ENCODE measurements at places on chromosomes 12 and 14.
A peak's percentile ranks its signal among the peaks of the same experiment; 100 is the strongest.

DNA sequence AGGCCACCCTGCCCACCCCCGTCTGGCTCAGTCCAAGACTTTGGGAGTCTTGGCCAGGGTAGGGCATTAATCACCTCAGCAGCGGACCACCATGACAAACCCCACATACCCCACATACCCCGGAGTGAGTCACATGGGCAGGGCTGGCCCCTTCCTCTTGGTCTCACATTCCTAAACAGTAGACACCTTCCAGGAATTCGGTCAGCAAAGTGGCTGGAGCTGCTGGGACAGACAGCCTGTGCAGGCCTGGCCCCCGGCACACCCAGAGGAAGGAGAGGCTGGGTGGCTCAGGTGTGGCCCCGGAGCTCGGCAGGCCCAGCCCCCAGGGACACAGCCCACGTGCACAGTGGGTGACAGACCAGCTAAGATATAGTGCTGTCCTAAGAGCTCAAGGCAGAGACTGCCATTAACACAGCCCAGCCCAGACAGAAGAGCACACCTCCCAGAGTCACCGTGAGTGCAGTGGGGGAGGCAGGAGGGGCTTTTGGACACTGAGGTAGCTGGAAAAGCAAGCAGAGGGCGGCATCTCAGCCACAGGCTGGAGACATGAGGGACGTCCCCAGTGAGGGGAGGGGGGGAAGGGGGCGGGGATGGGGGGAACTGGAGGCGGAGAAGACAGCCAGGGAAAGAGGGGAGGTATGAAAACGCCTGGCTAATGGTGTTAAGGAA, 24.0 kb downstream of the CCDC85C start:
- DNase-seq: no peak

DNA sequence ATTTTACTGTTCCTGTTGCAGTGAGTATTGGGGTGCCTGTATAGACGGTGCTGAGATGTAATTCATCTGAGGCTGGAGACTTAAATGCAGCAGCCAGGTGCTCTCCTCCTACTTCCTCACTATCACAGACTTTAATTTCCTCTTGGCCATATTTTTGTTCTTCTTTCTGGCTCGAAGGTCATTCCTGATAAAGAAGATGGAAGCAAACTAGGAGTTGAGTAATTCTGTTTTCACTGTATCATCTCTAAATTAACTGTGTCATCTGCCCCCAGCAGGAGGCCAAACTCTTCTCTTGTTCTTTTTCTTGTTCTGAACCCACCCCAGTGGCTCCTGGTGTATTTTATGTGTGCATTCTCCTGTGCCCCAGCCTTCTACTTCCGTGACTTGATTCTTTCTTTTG, 141.7 kb upstream of the ARHGAP5 start:
- no peak for DNase-seq

GRCh38 chr12:71935594-71935993, 3.1 kb upstream of the TPH2 start:
- DNase-seq: no peak

DNA sequence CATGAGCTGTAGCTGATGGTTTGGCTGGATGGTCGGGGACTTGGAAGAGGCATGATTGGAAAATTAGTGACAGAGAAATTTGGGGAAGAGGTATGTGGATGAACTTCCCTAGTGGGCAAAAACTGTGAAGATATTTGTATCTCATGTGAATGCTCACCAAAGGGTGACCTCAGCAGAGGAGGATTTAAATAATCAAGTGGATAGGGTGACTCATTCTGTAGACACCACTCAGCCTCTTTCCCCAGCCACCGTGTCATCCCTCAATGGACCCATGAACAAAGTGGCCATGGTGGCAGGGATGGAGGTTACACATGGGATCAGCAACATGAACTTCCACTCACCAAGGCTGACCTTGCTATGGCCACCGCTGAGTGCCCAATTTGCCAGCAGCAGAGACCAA, 60.8 kb upstream of the KRAS start:
- no peak for DNase-seq

DNA sequence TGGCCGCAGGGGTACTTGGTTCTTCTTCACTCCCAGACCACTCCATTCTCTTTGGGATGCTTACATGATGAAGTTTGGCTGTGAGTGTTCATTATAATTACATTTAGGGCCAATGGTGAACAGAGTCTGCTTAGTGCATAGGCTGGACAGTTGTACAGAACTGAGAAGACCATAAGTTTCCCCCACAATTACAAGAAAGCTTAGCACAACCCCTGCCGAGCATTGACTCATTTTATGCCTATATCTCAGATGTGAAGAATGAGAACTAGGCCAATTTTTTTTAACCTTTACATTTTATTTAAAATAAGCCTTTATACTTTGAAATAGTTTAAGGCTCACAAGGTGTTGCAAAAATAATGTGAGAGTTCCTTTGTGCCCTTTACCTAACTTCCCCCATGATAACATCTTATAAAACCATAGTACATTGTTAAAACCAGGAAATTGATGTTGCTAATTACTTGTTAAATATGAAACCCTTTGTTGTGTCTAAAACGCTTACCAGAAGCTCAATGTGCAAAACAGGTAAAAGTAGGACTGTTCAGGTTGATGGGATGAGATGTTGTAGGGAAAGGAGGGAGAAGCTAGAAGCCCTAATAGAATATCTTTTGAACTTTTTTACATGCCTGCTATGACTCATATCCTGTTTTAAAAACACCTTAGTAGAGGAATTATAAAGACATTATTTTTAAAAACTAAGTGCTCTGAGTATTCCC, 47.2 kb downstream of the ALDH1L2 start:
- no peak for DNase-seq

GRCh38 chr12:32115404-32116104, 8.9 kb downstream of the BICD1 start:
- peak; percentile 37 for DNase-seq

DNA sequence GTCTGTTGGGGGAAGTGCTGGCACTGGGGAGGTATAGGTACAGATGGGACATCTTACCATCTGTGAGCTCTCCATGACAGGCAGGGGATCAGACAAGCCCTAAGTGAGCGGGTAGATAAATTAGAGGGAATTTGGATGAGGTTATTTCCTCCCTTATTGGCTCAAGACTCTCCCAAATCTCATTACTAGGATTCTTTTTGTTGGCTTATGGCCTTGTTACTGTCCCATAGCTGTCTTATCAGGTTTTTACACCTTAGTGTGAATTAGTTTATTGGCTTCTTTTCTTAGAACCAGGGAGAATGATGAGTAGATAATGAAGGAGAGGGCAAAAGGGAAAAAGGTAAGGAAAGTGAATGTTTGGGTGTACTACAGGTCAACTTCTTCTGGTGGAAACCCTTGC, 191.1 kb upstream of the PRICKLE1 start:
- no peak for DNase-seq

DNA sequence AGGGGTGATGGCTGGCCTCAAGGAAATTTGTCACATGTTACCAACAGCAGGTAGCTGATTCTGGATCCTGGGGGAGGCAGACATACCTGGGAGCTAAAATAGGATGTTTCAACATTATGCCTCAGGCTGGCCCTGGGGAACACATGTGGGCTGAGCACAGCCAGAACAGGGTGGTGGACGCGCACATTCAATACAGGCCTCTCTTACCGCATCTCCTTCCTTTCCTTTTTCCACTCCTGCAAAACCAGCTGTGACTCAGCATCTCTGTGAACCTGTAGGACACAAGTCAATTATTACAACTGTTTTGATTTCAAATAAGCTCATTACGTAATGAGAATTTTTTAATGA, 61.0 kb downstream of the NT5DC3 start:
- no peak for DNase-seq

DNA sequence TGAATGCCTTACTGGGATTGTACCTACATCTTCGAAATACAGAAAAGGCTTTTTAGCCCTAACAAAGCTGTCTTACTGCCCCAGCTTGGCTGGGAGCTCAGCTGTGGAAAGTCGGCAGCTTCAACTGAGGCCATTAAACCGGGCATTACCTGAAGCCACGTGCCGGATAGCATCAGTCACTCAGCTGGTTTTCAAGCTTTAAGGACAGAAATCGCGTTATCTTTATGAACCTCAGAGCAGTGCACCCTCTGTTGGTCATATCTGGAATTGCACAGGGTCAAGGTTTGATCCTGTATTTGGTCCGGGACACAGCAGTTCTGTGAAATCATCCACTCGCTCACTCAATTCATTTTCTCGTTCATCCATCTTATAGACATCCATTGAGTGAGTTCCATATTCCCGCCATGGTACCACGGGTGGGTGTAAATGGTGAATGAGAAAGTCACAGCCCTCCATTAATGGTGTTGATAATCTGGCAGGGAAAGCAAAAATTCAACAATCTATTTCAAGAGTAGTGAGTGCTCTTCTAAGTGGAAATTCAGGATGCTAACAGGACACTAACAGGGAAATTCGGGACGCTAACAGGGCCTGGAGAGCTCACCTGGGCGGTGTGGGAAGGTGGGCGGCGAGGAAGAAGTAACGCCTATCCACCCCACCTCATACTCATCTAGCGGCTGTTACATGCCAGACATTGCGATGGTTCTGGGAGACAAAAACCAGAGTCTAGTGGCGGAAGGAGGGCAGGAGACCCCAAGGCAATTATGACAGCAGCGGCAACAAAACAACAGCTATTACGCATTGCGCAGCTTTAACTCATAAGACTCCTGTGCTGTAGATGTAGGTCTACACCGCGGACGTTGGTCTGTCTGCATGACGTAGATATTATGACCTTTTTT, 60.6 kb upstream of the TCL1A start:
- DNase-seq: peak; percentile 63

- DNase-seq: no peak
These were observed 283.2 kb downstream of the TTC8 start for GRCh38 chr14:89107626-89108025.

- DNase-seq: peak; percentile 70
These were observed 35.9 kb downstream of the SLC8B1 start for GRCh38 chr12:113298861-113299545.

- DNase-seq: no peak
These were observed 21.4 kb downstream of the CKB start for GRCh38 chr14:103501041-103501870.

- no peak for DNase-seq
These were observed 28.5 kb downstream of the FOS start for GRCh38 chr14:75306927-75307699.

GRCh38 chr12:79302162-79302814, 388.5 kb downstream of the PAWR start:
- no peak for DNase-seq

- DNase-seq: no peak
These were observed 45.4 kb upstream of the NPFF start for GRCh38 chr12:53552361-53553327.

All from tongue (tissue), 3 donors.